ENCODE measurements at places on chromosomes 12 and 14.

DNA sequence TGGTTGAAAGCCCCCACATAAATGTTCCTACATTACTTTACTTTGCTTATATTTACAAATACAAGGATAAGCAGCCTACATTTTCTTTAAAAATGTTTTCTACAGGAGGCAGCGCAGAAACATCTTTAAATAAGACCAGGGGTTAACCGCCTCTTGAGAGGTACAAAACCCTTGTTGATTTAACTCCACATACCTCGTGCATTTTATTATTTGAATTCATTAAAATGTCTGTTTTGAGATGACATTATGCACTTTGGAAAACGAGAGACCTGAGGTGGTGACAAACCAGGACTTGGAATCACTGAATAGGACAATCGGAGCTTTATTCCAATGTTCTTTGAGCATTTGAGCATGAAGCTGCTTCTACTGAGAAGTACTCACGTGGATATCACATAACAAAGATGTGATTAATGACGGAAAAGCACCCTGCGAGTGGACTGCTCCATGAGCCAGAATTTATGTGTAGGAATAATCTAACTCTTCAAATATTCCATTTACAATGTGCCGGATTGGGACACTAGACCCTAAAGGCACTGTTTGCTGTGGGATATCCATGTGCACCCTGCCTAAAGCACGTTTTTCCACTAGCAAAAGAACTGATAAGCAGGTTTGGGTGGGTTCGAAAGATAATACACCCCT lies 746 bp upstream of the DUSP16 start:
- DNase-seq, result no peak

GRCh38 chr14:77299771-77300170 lies 20.9 kb downstream of the POMT2 start:
- DNase-seq, result no peak

DNA sequence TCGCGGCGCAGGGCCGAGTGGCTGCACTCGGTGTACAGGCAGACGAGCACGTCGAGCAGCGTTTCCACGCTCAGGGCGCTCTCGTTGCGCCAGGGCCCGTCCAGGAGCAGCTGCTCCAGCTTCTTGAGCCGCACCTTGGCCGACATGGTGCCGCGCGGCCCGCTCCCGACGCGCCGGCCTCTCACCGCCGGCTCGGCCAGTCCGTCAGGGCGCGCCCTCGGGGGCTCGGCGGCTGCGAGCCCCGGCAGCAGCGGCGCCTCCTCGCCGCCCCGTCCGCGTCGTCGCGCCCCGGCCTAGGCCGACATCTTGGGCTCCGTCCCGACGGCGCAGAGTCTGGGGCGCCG lies 349 bp downstream of the CDC42BPB start:
- no peak for DNase-seq

DNA sequence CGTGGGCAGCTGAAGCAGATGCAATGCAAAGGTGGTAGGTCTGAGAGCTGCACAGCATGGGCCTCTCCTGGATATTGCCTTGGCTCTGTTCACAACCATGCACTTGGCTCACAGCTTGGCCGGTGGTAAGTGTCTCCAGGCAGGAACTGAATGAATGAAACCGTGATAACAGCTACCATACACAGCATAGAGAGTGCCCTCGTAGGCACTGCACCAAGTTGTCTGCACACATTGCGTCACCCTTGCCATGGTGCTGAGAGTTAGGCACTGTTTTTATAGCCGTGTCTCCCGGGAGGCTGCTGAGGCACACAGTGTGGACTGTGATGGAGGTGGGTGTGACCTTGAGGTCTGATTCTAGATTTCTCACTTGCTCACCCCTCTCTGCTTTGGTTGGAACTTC lies 157.6 kb upstream of the VASH1 start:
- DNase-seq, result no peak

GRCh38 chr12:114311974-114312373 lies 94.0 kb downstream of the TBX5 start:
- no peak for DNase-seq

GRCh38 chr14:66242001-66242400 lies 244.2 kb upstream of the CCDC196 start:
- no peak for DNase-seq

DNA sequence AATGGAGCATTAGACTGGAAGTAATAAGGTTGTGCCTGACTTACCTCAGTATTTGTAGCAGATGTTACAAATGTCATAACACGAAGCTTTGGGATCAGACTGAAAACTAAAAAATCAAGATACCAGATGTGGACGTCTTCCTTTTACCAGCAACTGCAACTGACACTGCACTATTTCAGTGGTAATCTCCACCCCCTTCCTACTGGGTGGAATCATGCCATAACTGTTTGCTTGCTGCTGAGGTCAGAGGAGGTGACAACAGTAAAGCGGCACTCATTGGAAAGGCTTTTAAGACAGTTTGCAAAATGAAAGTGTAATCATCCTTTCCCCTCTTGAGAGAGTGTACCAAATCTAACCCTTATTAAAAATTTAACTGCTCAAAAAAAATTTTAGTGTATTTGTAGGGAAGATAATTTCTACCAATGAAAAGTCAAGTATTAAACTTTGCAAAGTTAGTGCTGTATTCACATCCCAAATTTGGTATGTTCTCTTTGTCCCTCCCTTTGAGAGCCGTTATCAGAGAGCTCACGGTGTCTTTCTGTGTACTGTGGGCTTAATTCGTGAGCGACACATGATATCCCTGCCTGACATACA lies 420.7 kb downstream of the NPAS3 start:
- DNase-seq, result no peak

GRCh38 chr14:79915406-79915805 lies 295.9 kb downstream of the DIO2 start:
- no peak for DNase-seq

DNA sequence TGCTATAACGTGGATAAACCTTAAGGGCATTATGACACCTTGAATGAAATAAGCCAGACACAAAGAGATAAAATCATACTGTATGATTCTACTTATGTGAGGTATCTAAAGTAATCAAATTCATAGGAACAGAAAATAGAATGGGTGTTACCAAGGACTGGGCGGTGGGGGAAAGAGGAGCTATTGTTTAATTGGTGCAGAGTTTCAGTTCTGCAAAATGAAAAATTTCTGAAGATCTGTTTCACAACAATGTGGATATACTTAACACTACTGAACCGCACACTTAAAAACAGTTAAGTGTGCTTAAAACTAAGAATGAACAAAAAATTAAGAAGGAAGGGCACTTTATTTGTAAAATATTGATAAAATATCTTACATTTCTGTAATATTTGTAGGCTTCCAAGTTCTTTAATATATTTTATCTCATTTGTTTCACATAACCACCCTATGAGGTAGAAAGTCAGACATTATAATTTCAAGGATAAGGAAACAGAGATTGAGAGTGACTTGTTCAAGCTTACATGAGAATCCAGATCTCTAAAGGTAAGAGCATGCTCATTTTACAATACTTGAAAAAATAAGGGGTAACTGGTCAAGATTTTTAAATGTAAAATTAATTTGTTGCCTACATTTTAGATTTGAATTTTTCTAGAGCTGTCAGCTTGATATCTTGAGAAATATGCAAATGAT lies 14.9 kb downstream of the LTA4H start:
- DNase-seq, result no peak

Measured in activated T-cell treated with anti-CD3 and anti-CD28 coated beads for 4 hours (primary cell).